Neuronal stem cell (in vitro differentiated cells): ENCODE measurements at places on chromosomes 4 and X.

DNA sequence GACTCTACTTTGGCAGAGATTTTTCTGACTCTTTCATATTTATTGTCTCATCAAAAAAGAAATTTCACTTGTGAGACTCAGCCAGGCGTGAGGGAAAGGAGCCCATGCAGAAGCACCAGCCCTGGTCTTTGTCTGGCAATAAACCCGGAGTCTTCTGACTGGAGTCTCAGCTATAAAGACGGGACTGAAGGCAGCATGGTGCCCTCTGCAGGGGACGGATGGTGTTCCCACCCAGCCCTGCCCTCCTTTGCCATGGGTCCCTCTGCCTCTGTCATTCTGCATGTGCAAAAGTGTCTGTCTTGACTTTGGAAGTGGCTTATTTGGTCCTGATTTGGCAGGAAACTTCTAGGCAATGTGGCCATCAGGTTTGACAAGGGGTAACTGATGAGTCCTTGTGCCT, 14.2 kb downstream of the ZNF185 start:
- no peak for DNase-seq

- DNase-seq: no peak
Observed at GRCh38 chrX:8851231-8851886, 50.2 kb upstream of the FAM9A start.

- DNase-seq: peak; percentile 43
Observed at GRCh38 chr4:90127706-90128345, 632 bp downstream of the CCSER1 start.

GRCh38 chrX:76434103-76434741, 6.7 kb downstream of the MAGEE1 start:
- DNase-seq: no peak

- DNase-seq: no peak
Observed at GRCh38 chr4:32560306-32560705, 1840.1 kb downstream of the PCDH7 start.

DNA sequence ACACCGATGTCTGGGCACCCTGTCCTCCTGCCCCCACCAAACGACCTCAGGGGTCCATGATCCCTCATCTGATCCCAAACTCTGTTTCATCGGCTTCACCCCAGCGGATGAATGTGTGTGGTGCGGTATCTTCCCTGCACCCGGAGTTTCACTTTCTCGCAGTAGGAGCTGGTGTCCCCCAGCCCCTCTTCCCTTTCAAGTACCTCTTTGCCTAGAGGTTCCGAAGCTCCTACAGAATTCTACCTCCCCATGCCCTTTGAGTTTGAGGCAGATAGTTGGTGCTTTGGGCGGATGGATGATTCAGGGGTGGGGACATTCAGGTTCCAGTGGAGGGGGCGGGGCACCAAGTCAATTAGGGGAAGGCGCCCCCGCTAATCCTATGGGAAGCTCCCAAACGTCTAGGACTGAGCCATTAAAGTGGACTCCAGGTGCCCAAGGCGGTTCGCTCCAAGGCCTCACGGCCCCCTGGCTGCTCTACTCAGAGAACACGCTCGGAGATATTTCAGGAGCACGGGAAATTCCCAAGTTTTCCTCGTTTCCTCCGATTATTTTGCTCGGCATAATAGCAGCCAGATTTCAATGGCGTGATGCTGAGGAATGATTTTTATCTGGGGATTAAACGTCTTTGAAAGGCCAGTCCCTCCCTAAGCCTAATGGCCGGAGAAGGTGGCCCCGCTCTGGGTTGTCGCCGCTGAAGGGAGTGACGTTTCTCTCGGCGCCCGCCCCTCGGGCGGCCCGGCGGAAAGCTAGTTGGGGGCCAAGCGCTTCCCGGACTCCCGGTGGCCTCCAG, 1.3 kb downstream of the MSX1 start:
- no peak for DNase-seq

- no peak for DNase-seq
Observed at GRCh38 chr4:38717604-38718003, 53.6 kb downstream of the KLF3 start.

GRCh38 chr4:89715631-89716030, 121.3 kb downstream of the SNCA start:
- DNase-seq: no peak

DNA sequence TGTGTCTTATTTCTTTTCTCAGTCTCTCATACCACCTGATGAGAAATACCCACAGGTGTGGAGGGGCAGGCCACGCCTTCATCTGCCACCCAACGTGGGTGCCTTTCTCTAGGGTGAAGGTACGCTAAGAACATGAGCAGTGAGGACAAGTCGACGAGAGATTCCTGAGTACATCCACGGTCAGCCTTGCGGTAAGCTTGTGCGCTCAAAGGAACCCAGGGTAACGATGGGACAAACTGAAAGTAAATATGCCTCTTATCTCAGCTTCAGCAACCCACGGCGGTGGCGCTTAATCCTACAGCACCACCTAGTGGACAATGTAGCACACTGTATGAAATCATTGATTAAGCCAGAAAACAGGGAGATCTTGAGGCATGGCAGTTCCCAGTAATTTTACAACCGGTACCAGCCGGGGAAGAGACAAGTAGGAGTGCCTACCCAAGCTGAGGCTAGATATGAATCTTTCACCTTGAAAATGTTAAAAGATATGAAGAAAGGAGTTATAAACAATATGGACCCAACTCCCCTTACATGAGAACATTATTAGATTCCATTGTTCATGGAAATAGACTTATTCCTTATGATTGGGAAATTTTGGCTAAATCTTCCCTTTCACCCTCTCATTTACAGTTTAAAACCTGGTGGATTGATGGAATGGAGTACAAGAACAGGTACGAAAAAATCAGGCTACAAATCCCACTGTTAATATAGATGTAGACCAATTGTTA, 63.0 kb downstream of the ZNF732 start:
- no peak for DNase-seq

GRCh38 chrX:67353651-67354370, 190.0 kb upstream of the AR start:
- DNase-seq: no peak

- no peak for DNase-seq
Observed at GRCh38 chr4:66555301-66555700, 885.0 kb upstream of the EPHA5 start.

DNA sequence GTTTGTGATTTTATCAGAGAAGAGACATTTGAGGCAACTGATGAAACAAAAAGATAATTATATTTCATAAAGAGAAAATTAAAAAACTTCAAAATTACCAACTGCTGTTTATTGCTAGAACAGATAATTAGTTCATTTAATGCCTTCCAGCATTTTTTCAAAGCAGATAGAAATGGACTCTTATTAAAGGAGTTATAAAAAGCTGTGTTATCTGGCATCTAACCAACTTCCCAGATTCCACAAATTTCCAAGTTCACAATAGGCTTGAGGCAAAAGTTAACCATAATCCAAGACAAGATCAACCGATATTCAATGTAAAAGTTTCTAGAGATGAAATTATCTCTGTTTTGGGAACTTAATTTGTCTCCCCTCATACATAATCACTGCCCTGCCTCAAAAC, 152.4 kb downstream of the TSPAN5 start:
- no peak for DNase-seq

DNA sequence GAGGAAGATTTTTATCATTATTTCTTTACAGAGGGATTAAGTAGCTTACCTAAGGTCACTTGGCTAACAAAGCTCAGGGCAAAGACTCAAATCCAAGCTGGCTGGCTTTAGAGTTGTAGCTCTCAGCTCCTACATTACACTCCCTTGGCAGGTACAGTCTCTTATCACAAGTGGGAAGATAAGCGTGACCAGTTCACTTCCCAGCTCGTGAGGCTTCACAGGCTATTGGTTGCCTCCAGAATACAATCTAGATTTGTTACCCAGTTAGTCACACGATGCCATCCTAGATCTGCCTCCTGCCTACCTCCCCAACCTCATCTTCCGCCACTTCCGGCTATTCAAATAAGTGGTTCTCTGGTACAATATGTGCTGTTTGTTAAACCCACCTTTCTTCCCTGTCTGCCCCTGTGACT, 3.7 kb downstream of the MMRN1 start:
- peak; percentile 14 for DNase-seq

- DNase-seq: no peak
Observed at GRCh38 chr4:186298031-186298647, 32.1 kb downstream of the F11 start.

- no peak for DNase-seq
Observed at GRCh38 chr4:160877087-160877790, 1286.6 kb downstream of the FSTL5 start.

- no peak for DNase-seq
Observed at GRCh38 chr4:78691971-78692821, 84.0 kb upstream of the BMP2K start.

- DNase-seq: no peak
Observed at GRCh38 chr4:85779165-85779564, 304.2 kb downstream of the ARHGAP24 start.

DNA sequence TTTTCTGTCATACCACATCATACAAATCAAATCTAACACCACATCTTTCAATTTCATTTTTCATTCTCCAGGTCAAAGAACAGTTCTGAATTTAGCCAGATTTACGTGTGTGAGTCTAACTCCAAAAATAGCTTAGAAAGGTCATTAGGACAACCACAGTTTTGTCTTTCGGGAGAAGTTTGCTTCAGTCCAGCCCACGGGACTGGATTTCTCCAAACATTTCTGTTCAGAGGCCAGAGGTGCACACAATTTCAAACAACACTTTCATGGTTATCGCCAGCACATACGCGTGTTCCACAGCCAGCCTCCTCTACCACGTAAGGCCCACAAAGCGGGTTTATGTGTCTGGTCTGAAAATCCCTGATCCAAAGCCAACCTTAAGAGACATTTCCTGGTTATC, 65.9 kb downstream of the VEGFC start:
- DNase-seq: no peak

GRCh38 chr4:151905197-151905596, 144.4 kb upstream of the GATB start:
- no peak for DNase-seq

GRCh38 chr4:48195374-48195773, 61.3 kb upstream of the TXK start:
- no peak for DNase-seq
